ENCODE measurements at places on chromosomes 13 and 19.

- no peak for DNase-seq
These were observed 47.9 kb downstream of the RUBCNL start for GRCh38 chr13:46339035-46339666.

GRCh38 chr19:38221919-38222830 is 1.8 kb downstream of the DPF1 start:
- no peak for DNase-seq

DNA sequence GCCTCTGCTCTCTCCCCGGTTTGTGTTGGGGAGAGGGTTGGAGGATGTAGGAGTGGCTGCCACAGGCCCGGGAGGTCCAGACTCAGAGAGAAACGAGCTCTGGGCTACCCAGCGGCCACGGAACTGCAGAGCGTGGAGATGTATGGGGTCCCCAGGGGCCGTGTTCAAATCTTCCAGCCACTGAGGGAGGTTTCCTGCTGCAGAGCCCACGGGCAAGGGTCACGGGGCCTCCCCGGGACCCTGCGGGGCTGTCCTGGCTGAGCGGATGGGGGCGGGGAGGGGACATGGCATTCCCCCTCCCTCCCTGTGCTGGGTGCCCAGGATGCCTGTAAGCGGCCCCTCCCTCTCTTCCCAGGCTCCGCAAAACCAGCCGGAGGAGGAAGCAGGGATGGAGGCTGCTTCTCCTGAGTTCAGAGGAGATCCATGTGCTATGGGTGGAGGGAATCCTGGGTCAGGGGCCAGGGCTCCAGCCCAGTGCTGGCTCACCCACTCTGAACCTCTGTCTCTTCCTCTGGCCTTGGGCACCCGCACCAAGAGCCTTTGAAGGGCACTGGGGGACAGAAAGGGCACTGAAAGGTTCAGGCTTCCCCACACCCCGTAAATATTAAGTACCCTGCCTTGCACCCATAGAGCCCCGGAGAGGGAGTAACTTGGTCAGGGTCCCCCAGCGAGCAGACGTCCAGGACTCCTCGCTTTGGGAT is 22.6 kb downstream of the SMIM24 start:
- DNase-seq: no peak

GRCh38 chr13:60583911-60584753 is 187.1 kb downstream of the TDRD3 start:
- no peak for DNase-seq

GRCh38 chr13:46720189-46720588 is 76.8 kb downstream of the ESD start:
- no peak for DNase-seq

- DNase-seq: no peak
These were observed 6.3 kb upstream of the WTIP start for GRCh38 chr19:34475026-34475974.

GRCh38 chr19:51959791-51960190 is 26.8 kb downstream of the ZNF350 start:
- DNase-seq: no peak

GRCh38 chr19:52224211-52224610 is 34.4 kb downstream of the PPP2R1A start:
- no peak for DNase-seq

GRCh38 chr13:103371271-103371670 is 305.1 kb upstream of the SLC10A2 start:
- DNase-seq: no peak

Measured in NCI-H526 treated with DMSO at 0.1 percent for 48 hours (cell line).